Substantia nigra (tissue), 51 donors: ENCODE measurements at places on chromosomes 1 and 21.

DNA sequence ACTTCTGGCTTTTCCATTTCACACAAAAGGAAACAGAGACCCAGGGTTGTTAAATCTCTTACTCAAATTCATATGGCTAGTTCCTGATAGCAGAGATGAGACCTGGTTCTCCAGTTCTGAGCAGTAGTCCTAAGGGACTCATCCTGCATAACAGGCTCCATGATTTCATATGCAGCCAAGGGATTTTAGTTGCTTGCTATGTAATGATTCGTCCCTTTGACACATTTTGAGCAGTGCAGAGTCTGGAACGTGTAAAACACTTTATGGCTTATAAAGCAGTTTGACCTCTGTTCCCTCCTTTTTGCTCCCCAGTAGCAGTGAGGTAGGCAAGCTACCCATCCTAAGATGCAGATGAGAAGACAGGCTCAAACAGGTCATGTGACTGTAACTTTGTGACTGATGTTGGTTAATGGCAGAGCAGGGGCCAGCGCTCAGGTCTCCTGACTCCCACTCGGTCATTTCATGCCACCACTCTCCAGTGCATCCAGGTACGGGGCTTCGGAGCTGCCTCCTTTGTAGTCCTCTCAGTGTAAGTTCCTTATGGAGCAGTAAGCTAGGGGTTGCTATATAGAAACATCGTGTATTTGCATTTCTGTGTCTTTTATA lies 24.2 kb downstream of the CC2D1B start:
- DNase-seq = no peak

- no peak for DNase-seq
Observed at GRCh38 chr1:179793281-179793680, 50.2 kb downstream of the FAM163A start.

- peak; percentile 75 for DNase-seq
Observed at GRCh38 chr1:28505406-28506187, at the start of gene RCC1. RCC1 (plus strand) TSS chr1:28506043; CDS start chr1:28529867, 23,824 bp downstream.

- no peak for DNase-seq
Observed at GRCh38 chr1:7971024-7971423, 9.5 kb downstream of the PARK7 start.

GRCh38 chr1:202214089-202214843 lies 20.7 kb downstream of the LGR6 start:
- DNase-seq = no peak
